ENCODE measurements at places on chromosomes 2 and 18.

DNA sequence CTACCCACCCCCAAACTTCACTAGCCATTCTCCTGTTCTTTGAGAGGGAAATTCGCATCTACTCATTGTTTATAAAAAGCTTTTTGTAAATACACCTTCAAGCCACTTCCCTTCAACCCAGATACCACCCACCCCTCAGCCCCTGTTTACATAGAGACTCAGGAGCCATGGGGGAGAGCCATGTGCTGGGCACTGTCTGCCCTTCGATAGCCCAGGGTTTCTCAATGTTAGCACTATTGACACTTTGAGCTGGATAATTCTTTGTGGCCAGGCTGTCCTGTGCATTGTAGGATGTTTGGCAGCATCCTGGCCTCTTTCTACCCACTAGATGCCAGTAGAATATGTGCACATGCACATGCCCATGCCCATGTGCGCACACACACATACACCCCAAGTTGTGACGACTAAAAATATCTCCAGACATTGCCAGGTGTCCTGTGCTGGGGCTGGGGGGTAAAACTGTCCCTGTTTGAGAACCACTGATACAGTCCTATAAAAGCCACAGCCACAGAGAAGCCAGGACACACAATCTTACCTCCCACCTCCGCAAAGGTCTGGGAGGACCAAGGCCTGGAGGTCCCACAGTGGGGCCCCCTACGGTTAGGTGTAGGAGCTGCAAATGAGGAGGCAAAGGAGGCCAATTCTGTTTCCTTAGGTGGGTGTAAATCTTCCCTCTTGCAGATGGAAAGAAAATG lies 44.5 kb upstream of the ASPRV1 start:
- DNase-seq = no peak

DNA sequence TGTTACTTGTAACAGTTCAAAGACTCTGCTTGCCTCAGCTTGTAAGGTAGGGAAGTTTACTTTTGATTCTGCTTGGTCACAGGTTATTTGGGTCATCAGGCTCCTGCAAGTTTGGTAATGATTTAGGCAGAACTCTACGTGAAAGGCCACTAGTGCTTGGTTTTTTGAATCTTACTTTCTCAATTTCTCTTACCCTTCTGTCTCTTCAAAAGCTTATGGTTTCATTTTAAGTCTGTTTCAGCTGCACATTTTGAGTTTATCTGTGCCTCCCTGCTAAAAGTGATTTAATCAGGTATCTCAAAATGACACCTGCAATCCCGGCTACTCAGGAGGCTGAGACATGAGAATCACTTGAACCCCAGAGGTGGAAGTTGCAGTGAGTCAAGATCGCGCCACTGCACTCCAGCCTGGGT lies 26.3 kb upstream of the MOCOS start:
- no peak for DNase-seq

DNA sequence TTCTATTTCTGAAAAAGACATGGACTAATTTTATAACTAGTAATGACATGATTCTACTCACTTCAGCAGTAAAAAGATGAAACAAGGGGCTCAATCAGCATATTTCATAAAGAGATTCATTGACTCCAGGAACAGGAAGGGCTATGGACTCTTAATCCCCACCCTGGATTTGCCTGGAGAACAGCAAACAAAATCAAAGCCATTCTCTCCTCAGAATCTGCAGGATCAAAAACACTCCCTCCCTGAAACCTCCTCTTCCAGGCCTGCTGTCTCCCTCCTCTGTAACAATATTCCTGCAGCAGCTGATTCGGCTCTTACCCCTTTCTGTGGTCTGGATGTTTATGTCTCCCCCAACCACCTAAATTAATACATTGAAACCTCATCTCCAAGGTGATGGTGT lies 57.0 kb downstream of the ZC3H8 start:
- DNase-seq = no peak

DNA sequence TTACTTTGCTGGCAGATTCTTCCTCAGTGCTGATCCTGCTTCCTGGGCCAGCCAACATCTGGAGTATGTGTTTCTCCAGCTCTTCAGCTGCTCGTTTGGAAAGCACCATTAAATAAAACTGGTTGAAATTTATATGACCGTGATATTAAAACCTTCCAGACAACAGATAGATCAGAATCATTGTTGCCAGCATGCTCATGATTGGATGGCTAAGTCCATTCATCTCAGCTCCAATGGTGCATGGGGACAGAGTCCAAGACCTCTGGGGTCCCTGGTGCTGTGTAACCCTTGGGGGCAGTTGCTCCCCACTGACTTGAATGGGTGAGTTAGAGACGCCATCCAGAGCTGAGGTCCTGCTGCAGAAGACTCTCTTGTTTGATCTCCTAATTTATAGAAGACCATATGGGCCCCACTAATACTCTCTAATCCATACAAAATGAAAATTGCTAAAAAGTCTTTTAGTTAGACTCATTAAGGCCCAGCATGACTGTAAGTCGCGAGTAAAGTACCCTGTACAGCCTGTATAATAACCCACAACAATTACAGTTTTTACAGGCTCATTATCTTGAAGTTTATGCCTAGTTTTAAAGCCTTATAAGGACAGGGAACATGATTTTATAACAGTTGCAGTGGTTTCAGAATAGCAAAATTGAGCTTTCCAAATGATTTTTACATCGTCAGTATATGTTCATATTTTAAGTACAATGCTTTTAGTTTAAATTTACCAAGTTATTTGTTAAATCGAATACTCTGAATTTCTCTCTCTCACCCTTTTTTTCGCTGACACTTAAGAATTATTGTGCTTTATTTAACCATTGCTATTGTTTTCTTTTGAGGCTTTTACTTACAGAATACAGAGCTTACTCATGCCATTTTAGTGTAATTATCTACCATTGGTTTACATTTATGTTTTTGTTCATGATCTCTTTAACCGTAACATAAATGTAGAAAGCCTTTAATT lies 60.0 kb downstream of the CABLES1 start:
- no peak for DNase-seq

DNA sequence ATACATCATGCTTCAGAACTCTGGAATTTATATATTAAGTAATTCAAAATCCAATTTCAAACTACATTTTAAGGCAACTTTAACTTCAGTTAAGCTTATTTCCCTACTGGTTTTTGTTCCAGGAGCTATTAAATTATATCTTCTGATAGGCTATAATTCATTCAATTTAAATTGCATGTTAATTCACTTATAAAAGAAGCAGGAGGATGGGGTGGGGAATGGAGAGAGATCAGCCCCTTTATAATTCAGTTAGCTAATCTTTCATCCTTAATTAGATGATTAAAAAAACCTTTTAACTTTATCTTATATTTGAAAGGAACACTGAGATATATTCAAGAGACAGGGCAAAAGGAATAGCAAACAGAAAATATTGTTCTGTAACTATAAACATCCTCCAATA lies 86.8 kb downstream of the AKAIN1 start:
- DNase-seq = no peak

GRCh38 chr2:26672112-26672817 lies 20.3 kb upstream of the KCNK3 start:
- no peak for DNase-seq

- peak; percentile 72 for DNase-seq
Observed at GRCh38 chr2:20509770-20510490, 63.1 kb downstream of the RHOB start.

DNA sequence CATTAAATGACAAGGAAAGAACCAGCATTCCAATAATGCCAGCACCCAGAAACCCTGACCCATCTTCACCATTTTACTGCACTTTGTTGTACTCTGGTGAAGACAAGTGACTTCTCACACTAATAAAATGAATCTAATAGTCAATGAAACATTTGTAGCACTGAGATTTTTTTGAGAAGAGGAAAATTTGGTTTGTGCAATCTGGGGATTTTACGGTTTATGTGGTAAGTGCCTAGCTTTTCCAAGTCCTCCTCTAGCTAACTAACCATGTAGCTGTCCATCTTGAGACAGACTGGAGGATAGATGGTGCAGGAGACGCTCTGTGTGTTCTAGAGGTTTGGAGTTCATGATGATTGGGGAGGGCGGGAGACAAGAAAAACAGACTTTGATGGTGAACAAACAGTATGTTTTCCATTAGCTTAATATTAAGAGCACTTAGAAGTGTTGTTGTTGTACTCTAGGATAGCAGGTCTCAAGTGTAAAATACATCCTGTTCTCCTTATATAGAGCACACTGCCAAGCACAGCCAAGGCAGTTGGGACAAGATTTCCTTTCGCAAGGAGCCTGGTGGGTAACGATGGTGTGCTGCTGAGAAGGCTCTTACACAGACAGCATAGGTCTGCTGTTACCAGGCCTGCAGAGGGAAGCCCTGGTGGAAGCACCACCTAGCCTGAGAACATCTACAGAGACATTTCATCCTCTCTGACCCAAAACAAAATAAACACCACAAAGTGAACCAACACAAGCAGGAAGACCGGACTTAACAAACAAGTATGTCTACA lies 83.7 kb downstream of the BCL11A start:
- DNase-seq = no peak

GRCh38 chr2:174595891-174596397 lies 1.7 kb downstream of the WIPF1 start:
- no peak for DNase-seq

DNA sequence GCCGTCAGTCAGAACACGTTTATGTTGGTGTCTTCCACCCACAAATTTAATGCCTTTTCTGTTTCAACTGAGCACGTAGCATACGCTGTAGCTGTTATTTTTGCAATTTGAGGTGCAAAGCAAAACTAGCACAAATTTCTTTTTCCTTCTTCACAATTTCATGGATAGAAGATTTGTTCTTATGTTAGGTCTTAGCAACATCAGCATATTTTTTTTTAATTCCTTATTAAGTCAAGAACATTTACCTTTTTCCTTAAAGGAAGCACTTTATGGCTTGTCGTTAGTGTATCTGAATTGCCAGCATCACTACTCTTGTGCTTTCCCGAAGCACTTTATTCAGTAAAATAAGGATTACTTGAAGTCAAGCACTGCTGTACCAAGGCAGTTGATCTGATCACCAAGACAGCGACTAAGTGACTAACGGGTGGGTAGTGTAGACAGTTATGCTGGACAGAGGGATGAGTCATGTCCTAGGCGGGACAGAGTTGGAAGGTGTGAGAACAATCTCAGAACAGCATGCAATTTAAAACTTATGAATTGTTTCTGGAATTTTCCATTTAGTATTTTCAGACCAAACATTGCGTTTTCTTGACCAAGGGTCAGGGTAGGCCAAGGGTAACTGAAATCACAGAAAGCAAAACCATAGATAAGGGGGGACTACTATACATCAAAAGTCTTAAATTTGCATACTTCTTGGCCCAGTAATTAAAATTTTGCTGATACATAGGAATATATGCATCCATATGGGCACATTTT lies 13.3 kb downstream of the BABAM2 start:
- DNase-seq = no peak

DNA sequence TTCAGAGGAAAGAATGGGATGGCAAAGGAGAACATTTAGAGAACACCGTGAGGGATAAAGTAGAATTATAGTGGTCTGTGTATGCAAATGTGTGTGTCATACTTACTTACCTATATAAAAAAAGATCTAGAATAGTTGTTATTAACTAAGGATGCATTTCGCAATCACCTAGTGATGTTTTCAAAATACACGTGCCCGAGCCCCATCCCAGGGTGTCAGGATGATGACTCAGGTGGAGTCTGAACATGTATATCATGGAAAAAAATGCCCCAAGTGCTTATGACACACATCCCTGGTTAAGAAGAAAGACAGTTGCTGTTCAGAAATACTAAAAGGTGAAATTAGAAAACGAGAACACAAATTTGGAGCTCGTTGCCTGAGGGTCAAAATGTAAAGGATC lies 109.0 kb downstream of the CERS6 start:
- no peak for DNase-seq

DNA sequence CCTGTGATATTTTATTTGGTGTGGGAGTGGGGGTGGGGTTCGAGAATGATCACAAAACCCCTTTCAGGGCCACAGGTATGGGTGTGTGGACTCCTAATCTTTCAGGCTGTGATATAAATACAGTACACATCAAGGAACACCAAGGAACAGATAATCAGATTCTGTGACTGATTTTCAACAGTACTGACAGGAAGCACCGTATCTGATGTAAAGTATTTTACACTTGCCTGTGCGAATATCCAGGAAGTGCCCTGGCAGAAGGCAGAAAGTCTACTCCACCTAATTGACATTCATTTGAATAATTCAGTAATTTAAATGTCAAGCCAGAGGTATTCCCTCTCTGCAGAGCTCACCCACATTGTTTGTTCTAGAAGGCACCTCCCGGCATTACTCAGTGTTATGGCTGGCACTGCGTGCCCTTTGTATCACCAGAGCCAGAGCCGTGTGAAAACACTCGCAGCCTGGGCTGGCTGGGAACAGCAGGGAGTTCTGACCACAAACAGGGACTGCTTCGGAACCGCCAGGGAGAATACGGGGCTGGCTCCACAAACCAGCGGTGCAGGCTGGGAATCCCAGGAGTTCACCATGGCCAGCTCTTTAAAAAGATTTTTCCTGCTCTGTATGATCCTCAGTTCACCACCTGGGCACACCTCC lies 91.8 kb downstream of the ACVR1 start:
- DNase-seq = no peak

DNA sequence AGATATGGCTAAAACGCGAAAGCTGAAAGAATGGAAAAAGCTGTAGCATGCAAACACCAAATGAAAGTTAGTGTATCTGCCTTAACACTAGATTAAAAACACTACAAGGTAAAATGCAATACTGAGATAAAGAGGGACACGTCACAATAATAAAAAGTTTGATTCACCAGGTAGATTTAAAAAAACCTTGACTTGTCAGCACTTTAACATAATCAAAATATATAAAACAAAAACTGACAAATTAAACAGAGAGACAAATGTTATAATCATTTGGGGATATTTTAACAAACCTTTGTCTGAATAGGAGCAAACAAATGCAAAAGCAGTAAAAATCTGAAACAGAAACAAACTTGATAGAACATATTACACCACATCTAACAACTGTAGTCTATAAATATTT lies 18.3 kb downstream of the TLK1 start:
- DNase-seq = no peak

- DNase-seq = no peak
Observed at GRCh38 chr2:113203217-113203530, 29.4 kb downstream of the PSD4 start.

DNA sequence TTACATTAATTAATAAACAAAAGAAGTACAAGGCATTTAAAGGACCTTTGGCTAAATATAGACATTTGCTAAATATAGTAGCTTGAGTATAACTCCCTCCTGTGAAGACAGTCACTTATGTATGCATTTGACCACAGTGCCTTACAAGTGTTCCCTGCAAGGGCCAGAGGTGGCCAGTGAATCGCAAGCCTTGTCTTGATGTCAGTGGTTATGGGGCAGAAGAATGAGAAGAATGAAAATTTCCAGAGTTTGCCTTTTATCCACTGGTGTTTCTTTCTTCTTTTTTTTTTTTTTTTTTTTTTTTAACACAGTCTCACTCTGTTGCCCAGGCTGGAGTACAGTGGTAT lies 1.8 kb downstream of the LRRFIP1 start:
- no peak for DNase-seq

- DNase-seq = no peak
Observed at GRCh38 chr2:70979626-70980025, 1.2 kb downstream of the ANKRD53 start.

DNA sequence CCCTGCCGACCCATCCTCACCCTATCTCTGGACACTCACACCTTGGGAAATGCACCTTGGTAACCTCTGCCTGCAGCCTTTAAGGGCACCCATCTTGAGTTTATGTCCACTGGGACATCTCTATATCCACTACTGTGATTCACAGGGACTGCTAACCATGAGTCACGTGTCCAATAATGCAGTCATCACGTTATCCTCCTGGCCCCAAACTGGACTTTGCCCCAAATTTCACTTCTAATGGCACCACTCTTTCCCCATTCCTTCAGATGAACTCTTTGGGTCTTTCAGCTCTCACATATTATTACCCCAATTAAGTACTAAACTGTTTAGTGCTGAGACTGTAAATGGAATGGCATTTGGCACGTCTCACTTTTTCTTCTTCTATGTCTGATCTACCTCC lies 71.2 kb upstream of the TMEM200C start:
- DNase-seq = no peak

Measured in NCI-H1417 (cell line).